ENCODE measurements at places on chromosomes 6 and 20.

DNA sequence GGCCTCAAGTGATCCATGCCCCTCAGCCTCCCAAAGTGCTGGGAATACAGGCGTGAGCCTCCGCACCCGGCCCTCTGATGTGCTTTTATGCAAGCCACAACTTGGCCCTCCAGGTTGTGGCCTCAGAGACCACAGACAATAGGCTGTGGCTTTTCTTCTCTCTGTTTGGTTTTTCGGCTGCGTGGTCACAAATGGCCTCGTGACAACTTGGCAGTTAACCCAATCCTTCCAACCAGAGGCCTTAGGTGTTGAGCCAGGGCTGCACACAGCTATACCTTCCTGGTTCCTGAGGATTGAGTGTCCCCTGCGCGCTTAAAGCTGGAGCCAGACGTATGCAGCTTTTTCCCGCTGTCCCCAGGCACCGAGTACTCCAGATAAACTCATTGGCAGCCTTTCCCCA is 6.3 kb upstream of the TGM3 start:
- DNase-seq: no peak

GRCh38 chr6:74651948-74652842 is 553.7 kb downstream of the COL12A1 start:
- no peak for DNase-seq

DNA sequence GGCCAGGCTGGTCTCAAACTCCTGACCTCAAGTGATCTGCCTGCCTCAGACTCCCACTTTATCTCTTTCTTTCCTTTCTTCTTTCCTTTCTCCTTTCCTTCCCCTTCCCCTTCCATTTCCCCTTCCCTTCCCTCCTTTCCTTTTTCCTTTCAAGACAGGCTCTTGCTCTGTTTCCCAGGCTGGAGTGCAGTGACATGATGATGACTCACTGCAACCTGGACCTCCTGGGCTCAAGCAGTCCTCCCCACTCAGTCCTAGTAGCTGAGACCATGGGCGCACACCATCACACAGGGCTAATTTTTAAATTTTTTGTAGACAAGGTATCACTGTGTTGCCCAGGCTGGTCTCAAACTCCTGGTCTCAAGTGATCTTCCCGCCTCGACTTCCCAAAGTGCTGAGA is 377.6 kb upstream of the ZFP64 start:
- DNase-seq: no peak

- DNase-seq: no peak
Measured at GRCh38 chr20:36468149-36469000, 72.9 kb upstream of the MYL9 start.

DNA sequence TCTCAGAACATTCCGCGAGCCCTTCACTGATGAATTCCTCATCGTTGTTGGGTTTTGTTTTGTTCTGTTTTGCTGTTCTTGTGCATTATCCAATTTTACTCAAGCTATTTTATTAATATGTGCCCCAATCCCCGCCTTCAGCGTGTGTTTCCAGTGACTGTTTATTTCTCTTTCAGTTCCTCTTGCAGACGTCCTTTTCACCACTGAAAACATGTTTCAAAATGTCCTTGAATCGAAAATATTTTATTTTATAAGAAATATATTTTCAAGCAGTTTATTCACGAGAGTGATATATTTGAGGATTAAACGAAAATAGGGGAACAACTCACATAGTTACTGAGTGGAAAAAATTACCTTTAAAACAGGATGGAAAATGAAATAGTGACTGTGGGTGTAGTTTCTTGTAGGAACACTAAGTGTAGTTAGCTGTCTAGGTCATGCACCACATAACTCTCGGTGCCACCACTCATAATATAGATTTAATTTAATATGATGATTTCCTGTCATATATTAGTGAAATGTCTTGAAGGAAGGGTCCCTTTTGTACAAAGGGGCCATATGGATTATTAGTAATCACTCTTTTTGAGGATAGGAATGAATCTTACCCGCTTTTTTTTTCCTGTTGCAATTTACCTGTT is 45.3 kb upstream of the HDDC2 start:
- DNase-seq: no peak

Data from stimulated activated CD8-positive, alpha-beta memory T cell treated with anti-CD3 and anti-CD28 coated beads, Interleukin-7, amount 100 ng/mL, for 24 hours (primary cell).